ENCODE measurements at places on chromosomes 2 and 18. TPM values are rescaled to one million over a fixed set of nuclear protein-coding genes. Genes with fewer than 3 reads are reported as not detected.

REG1B gene
- total RNA-seq = not detected

ALLC gene
- 0.26 TPM for total RNA-seq

MTLN gene
- 20.2 TPM for total RNA-seq

TNFAIP6 gene
- total RNA-seq = not detected

TGFA gene
- total RNA-seq = 4.7 TPM

RIT2 gene
- total RNA-seq = not detected

TPGS2 gene
- total RNA-seq = 138 TPM

YWHAQ gene
- total RNA-seq = 268 TPM

C2orf66 gene
- total RNA-seq = 1.4 TPM

CPO gene
- total RNA-seq = not detected

ZBTB7C gene
- 0.67 TPM for total RNA-seq

SDC1 gene
- 3.6 TPM for total RNA-seq

TMEM163 gene
- total RNA-seq = 150 TPM

HOXD3 gene
- 4.1 TPM for total RNA-seq

MOGAT1 gene
- 0.26 TPM for total RNA-seq

RUFY4 gene
- total RNA-seq = not detected

UGT1A1 gene
- total RNA-seq = not detected

FSIP2 gene
- total RNA-seq = 9.0 TPM

DNER gene
- 0.15 TPM for total RNA-seq
